ENCODE measurements at places on chromosomes 4 and X.

GRCh38 chrX:45771114-45771513 lies 570.4 kb upstream of the DIPK2B start:
- DNase-seq = no peak

GRCh38 chrX:80388206-80388605 lies 32.0 kb upstream of the TENT5D start:
- no peak for DNase-seq

- no peak for DNase-seq
These were observed 187.5 kb downstream of the QDPR start for GRCh38 chr4:17324386-17324830.

DNA sequence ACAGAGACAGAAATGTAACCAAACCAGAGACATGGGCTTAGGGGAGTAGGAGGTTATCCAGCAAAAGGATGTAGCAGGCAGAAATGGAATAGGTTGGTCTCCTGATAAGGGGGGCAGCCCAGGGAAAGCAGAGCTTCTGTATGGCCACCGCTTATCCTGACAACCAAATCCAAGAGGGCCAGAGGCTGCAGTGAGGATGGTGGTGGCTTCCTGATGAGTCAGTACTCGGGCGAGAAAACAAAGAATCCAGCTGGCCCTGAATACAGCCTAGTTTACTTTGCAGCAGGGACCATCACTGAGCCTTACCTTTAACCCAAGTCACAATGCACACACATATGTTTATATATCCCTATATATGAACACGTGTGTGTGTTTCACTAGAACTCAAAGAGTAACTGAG lies 129.7 kb upstream of the FTHL17 start:
- DNase-seq = no peak

- DNase-seq = no peak
These were observed 50.3 kb upstream of the ARHGEF9 start for GRCh38 chrX:63835361-63835760.

DNA sequence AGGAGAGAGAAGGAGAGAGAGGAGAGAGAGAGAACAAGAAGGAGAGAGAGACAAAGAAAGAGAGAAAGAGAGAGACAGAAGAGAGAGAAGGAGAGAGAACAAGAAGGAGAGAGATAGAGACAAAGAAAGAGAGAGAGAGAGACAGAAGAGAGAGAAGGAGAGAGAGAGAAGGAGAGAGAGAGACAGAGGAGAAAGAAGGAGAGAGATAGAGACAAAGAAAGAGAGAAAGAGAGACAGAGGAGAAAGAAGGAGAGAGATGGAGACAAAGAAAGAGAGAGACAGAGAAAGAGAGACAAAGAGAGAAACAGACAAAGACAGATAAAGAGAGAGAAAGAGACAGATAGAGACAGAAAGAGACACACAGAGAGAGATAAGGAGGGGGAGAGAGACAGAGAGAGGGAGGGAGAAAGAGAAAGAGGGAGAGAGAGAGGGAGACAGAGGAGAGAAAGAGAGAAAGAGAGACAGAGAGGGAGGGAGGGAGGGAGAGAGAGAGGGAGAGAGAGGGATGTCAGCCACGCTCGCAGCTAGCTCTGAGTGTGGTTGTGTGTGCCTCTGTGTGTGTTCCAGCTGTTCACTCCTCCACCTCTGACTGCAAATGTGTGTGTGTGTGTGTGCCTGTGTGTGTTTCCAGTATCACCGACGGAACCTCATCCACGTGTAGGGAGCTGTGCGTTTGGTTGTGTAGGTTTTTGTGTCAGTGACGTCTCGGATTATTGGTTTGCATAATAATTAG lies 105.8 kb downstream of the CRLF2 start:
- DNase-seq = no peak
